Fibroblast of skin of right biceps (primary cell): ENCODE measurements at places on chromosomes 5 and 9.

GRCh38 chr9:108784998-108785397 is 70.8 kb downstream of the ACTL7B start:
- DNase-seq = peak; percentile 88

GRCh38 chr5:116900793-116901192 is 326.2 kb upstream of the SEMA6A start:
- no peak for DNase-seq

DNA sequence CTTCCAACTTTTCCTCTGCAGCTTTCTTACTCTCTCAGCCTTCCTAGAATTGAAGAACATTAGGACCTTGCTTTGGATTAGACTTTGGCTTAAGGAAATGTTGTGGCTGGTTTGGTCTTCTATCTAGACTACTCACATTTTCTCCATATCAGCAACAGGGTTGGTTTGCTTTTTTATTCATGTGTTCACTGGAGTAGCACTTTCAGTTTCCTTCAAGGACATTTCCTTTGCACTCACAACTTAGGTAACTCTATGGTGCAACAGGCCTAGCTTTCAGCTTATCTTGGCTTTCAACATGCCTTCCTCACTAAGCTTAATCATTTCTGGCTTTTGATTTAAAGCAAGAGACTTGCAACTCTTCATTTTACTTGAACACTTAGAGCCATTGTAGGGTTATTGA is 153.1 kb downstream of the CCDC192 start:
- DNase-seq = no peak

DNA sequence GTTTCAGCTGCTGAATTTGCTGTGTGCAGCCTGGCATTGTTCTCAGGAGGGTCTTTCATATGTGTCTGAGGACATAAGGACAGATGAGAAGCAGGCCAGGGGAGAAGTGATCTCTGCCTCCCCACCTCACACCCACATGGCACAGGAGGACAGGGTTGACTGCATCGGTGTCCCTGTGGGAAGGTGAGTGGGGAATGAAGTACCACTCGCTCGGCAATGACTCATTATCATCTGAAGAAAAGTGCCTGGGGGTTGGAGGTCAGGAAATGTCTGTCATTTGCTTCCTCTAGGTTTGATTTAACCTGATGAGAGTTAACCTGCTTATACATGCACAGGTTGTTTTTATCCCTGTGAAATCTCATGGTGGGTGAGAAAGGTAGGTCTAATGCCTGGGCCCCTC is 195.0 kb downstream of the GADD45G start:
- no peak for DNase-seq

DNA sequence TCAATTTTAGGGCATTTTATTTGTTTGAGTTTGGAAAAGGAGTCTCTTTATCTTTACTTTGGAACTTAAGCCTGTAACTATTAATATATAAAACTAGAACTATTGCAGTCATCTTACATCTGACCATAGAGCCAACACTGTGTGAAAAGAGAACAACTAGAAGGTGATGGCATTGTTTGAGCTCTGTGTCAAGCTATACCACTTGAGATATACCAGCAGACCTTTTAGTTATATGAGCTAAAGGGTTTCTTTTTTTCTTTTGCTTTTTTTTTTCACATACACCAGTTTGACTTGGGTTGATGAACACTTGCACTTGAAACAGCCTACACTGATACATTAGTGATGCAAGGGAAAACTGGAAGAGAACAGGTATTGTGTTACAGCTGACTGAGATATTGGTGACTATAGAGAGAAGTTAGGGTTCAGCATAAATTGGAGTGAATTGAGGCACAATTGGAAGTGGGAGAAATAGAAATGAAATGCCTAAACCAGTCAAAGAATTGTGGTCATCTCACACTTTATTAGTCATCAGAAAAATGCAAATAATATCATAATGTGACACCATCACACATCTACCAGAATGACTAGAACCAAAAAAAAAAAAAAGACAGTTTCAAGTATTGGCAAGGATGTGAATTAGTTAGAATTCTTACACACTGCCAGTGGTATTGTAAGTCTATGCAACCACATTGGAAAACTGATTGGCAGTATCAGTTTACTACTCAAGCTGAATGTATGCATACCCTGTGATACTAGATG is 60.9 kb downstream of the ADRB2 start:
- DNase-seq = no peak

DNA sequence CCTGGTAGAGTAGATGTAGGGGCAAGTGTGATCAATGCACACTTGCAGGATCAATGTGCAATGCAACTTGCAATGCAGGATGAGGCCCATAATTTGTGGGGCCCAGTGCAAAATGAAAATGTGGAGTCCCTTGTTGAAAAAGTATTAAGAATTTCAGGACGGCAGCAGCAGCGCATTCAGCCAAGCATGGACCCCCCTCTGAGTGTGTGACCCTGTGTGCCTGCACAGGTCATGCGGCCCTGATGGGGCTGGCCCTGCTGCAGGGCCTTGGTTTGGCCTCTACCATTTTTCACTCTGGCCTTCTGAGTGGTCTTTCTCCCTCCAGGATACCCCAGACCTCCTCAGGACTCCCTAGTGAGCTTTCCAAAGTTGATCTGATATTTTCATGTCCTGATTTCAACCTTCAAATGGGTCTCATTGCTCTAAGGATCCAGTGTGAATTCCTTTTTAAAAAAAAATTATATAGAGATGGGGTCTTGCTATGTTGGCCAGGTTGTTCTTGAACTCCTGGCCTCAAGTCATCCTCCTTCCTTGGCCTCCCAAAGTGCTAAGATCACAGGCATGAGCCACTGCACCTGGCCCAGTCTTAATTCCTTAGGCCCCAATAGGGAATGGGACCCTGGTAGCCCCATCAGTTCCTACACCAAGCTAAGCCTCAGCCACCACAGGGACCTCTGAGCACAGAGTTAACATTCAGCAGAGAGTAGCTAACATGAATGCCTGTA is 4.3 kb downstream of the ERGIC1 start:
- no peak for DNase-seq

- DNase-seq = peak; percentile 85
These were observed 106.5 kb upstream of the CCDC112 start for GRCh38 chr5:115402822-115403577.

DNA sequence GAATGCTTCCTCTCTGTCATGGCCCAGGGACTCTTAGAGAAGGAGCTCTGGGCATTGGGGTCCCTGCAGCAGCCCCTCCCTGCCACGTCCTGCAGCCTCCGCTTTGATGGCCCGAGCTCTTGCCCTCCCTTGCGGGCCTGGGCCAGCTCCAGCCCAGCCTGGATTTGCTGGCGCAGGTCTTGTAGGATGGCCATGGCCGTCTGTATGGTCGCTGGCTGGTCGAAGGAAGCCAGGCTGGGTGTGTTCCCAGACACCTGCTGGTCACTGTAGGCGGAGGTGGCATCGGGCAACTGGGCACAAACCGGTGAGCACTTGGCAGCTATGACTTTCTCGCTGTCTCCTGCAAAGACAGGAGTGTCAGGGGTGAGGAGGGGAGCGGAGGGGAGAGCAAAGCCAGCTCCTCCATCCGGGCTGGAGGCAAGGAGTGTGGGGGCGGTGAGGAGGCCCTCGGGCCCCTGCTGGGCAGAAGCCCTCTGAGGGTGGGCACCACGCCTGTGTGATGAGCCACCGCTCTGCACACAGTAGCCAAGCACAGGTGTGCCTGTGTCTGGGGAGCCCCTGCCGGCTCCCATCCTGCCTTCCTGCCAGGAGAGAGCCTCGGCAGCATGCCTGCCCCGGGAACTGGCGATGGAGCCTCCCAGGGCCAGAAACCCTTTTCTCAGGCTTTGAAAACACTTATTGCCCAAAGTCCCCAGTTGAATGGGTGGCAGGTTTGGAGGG is 12.4 kb downstream of the CCDC187 start:
- DNase-seq = no peak

GRCh38 chr5:113089653-113090335 is 113.2 kb downstream of the DCP2 start:
- no peak for DNase-seq

GRCh38 chr9:86175223-86175622 is 75.9 kb upstream of the GOLM1 start:
- DNase-seq = no peak

- DNase-seq = no peak
These were observed 96.1 kb downstream of the WDR41 start for GRCh38 chr5:77396017-77396416.
